Vagina (tissue), 2 donors: ENCODE measurements at places on chromosomes 7 and 10. TPM values are rescaled to one million over a fixed set of nuclear protein-coding genes. Genes with fewer than 3 reads are reported as not detected.

MCM10 gene
- total RNA-seq = 0.98 TPM

BTAF1 gene
- total RNA-seq = 41.0 TPM

AKR1C8 gene
- not detected for total RNA-seq

NFE2L3 gene
- 5.2 TPM for total RNA-seq

C7orf57 gene
- total RNA-seq = not detected

HHEX gene
- total RNA-seq = 6.1 TPM

CYP3A5 gene
- total RNA-seq = 80.3 TPM

SMO gene
- total RNA-seq = 22.1 TPM

ABCF2 gene
- 25.3 TPM for total RNA-seq

IQCE gene
- 5.2 TPM for total RNA-seq

MAGI2 gene
- 6.9 TPM for total RNA-seq
